ENCODE measurements at places on chromosomes 5 and 9.

GRCh38 chr9:93451849-93452709 lies 594 bp downstream of the FAM120A start:
- DNase-seq = no peak

GRCh38 chr9:130196643-130197042 lies 24.4 kb downstream of the NCS1 start:
- DNase-seq = no peak

GRCh38 chr5:130287438-130287837 lies 383.2 kb downstream of the CHSY3 start:
- no peak for DNase-seq

DNA sequence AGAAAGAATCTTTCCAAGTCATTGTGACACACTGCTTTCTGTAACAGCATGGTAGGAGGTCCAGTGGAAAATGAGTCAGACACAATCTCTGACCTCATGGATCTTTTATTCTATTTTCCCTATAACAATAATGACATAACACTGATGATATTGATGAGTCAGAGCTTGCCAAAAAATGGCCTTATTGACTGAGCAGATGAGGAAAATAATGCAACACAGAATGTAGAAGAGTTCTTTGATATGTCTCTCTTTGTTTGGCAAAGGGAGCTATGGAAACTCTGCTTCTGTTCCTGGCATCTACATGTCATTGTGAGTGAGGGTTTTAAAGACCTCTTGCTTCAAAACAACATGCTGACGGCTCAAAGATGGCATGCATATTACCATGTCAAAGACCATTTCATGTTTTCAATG lies 443.1 kb upstream of the ZNF608 start:
- no peak for DNase-seq

DNA sequence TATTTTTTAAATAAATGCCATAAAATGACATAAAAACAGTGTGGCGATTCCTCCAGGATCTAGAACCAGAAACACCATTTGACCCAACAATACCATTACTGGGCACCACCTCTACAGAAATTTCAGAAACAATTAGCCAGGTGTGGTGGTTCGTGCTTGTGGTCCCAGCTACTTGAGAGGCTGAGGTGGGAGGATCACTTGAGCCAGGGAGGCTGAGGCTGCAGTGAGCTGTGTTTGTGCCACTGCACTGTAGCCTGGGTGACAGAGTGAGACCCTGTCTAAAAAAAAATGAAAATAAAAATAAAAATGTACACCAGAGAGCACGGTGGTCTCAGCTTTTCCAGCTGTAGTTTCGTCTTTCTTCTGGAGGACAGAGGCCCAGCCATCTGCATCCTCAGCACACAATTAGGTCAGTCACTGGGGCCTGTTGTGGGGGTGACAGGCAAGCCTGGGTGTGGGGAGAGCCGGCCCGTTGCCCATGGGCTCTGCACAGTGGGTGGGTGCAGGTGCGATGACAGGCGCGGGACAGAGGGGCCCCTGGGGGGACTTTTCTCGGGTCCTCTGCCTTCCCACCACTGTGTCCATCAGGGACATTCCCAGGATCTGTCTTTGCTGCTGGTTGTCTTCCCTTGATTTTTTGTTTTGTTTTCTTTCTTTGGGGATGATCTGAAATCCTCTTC lies 9.8 kb downstream of the COL5A1 start:
- no peak for DNase-seq

DNA sequence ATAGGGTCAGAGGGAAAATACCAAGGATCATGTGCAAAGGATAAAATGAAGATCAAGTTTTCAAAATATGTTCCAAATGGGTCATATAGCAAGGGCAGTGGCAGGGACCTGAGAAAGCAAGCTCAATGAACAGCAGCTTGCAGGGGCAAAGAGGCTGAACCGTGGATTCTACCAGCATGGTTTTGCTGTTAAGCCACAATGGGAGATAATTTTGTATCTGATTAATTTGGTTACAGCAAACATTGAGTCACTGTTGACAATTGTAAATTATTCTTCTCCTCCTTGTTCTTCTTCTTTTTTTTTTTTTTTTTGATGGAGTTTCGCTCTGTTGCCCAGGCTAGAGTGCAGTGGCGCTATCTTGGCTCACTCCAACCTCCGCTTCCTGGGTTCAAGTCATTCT lies 18.4 kb upstream of the ERAP2 start:
- DNase-seq = no peak

- no peak for DNase-seq
These were observed 9.1 kb downstream of the AFAP1L1 start for GRCh38 chr5:149280802-149281201.

GRCh38 chr9:18075253-18075952 lies 398.6 kb upstream of the ADAMTSL1 start:
- no peak for DNase-seq

DNA sequence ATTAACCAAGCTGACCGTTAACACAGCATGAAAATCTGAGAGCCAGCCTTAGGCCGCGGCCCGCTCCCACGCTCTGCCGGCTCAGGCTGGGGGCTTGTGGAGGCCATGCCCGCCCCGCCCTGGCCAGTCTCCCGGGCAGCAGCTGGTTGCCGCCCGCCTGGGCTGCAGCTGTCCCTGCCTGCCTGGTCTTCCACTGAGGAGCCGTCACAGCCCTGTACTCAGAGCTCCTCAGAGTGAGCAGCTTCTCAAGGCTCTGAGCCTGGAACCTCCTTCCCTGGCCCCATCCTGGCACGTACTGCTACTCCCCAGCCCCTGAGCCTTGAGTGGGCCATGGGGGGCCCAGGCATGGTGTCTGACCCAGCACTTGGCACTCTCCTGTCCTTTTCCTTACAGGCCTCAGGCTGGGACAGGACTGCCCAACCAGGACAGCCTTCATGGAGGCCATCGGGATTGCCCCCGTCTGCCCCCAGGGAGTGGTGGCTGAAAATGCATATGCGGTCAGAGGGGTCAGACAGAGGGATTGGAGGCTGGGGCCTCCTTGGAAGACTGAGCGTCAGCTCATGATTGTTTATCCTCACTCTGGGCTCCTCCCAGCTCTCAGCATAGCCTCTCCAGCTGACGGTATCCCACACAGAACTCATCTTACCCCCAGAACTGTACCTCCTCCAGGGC lies 11.9 kb downstream of the FGFR4 start:
- no peak for DNase-seq

DNA sequence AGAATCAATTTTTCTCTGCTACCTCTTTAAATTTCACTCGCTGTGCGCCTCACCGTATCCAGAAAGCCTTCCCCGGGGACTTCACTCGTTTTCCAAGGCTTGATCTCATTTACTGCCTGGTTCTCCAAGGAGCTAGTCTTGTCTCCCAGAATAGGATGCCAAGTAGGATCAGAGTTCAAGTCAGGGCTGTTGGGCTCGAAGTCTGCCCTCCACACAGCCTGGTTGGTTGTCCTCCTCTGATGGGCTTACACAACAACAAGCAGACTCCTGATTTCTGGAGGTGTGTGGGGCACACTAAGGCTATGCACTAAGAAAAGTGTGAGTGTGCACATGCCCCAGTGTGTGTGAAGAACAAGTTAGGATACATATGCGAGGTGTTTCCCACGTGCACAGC lies 14.0 kb upstream of the TNIP1 start:
- DNase-seq = no peak

DNA sequence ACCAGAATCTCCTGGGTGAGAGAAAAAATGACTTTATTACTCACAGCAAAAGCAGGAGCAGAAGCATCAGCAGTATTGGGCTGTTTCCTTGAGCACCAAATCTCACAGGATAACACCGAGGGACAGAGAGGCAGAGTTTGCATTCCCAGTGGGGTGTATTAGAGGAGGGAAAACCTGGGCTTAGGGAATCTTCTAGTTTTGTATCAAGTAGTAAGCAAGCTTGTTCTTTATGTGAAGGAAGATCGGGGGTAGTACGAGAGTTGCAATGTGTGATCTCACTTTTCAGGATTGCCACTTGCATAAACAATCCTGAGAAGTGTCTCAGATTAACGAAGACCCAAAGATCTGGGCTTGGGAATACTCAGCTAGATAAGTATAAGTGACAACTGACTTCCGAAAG lies 1163.0 kb downstream of the TAF11L14 start:
- no peak for DNase-seq

GRCh38 chr9:108671176-108671575 lies 184.6 kb downstream of the ACTL7B start:
- DNase-seq = no peak

- no peak for DNase-seq
These were observed 171.5 kb upstream of the PHYKPL start for GRCh38 chr5:178403956-178404600.

DNA sequence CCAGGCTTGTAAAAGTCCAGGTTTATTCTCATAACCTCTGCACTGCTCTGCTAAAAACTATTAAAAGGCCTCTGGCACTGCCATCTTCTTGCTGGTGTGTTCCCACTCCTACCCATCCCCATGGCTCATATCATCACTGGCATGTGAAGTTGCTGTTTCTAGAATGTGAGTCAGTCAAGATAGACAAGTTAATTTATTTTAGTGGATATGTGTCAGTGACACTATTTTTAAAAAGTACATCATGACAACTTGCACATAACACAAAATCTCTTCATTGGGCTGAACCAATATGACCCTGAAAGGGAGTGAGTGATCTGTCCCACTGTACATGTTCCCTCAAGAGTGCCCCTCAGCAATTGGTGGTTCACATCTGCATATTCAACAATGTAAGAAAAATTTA lies 299.7 kb downstream of the NFIB start:
- no peak for DNase-seq

- no peak for DNase-seq
These were observed 354 bp downstream of the NCBP1 start for GRCh38 chr9:97633859-97634490.

GRCh38 chr9:88710449-88710848 lies 175.5 kb downstream of the NXNL2 start:
- DNase-seq = no peak

DNA sequence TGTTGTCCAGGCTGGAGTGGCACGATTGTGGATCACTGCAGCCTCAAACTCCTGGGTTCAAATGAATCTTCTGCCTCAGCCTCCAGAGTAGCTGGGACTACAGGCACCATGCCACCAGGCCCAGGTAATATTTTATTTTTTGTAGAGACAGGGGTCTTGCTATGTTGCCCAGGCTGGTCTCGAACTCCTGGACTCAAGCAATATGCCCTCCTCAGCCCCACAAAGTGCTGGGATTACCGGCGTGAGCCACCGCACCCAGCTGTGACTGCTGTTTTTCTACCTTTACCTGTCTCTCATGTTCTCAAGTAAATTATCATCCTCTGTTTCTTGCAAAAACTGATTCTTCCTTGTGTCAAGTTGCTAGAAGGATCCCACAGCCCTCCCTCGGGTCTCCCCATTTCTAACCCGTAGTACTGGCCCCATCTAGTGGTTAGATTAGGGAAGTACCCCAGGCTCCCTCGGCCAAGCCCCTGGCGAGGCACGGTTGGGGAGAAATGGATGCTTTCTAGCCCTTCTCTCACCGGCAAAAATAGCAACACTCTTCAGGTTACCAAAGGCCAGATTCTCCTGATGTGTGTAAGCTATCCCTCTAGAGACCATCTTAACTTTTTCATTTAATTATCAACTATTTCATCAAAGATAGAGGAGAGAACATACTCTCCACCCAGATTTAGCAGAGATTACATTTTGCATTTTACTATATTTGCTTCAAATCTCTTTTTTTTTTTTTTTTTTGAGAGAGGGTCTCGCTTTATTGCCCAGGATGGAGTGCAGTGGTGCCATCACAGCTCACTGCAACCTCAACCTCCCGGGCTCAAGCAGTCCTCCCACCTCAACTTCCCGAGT lies 19.2 kb upstream of the TOR1B start:
- no peak for DNase-seq

GRCh38 chr9:138009016-138009802 lies 131.6 kb downstream of the CACNA1B start:
- DNase-seq = no peak

GRCh38 chr5:8553364-8553763 lies 684.4 kb downstream of the MTRR start:
- DNase-seq = no peak

GRCh38 chr9:135400496-135400895 lies 79.1 kb upstream of the PPP1R26 start:
- no peak for DNase-seq

- no peak for DNase-seq
These were observed 22.4 kb downstream of the LYRM7 start for GRCh38 chr5:131193106-131193505.

- DNase-seq = no peak
These were observed 598.3 kb upstream of the FAM174A start for GRCh38 chr5:99936911-99937310.

- DNase-seq = no peak
These were observed 117.2 kb downstream of the MEF2C start for GRCh38 chr5:88765798-88766197.

GRCh38 chr5:101435768-101436167 lies 532.7 kb upstream of the ST8SIA4 start:
- DNase-seq = no peak

DNA sequence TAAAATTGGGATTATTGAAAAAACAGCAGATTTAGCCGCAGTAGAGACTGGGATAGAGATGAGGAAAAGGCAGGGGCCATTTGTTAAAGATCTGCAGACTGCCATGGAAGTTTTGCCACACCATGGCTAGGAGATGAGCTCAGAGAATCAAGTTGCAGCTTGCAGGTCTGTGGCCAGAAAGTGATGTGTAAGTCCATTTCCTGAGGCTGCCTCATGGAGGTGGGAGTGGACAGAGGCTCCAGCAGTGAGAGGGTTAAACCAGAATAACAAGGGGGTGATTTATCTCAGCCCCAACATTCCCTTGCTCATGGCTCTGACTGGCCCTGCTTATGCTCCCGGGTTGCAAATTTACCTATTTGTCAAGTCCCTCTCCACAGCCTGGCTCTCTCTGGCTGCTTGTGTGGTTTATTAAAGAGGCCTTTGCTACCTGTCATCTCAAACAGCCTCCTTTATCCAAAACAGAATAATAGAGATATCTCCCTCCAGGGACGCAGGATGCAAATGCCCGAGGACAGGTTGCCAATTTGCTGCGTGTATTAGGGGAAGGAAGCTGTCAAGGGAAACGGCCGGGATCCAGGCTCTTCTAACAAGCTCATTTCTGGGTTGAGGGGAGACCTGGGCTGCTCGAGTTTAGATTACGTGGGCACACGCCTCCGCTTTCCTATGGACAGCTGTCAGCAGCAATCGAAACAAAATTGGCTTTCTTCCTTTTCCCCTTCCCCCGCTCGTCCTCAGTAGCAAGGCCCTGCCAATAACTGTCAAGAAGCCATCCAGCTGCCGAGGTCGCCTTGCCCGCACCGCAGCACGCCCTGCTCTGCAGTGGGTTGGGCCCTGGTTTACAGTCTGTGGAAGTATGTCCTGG lies 72.8 kb upstream of the PITX1 start:
- DNase-seq = no peak

DNA sequence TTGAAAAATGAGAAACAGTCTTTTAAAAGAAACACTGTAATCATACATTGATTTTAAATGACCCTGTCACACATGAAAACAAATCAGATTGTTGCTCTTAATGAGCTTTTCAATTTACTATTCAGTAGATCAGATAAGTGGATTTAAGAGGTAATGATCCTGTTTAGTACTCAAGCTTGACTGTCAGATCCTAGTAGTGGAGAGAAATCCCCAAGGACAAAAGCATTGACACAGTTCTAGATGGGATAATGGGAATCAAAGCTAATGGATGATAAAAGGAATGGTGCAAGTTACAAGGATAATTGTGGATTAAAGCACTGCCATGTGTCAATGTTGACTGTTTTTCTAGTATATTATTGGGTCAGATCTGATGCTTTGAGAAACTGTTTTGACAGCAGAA lies 142.3 kb upstream of the TLX3 start:
- no peak for DNase-seq

GRCh38 chr9:27365707-27366376 lies 68.9 kb upstream of the EQTN start:
- DNase-seq = no peak

GRCh38 chr5:132022737-132023136 lies 11.3 kb upstream of the ACSL6 start:
- DNase-seq = no peak
